Gastroesophageal sphincter (tissue), 4 donors: ENCODE measurements at places on chromosomes 11 and 22. TPM values are rescaled to one million over a fixed set of nuclear protein-coding genes. Genes with fewer than 3 reads are reported as not detected.

DNA sequence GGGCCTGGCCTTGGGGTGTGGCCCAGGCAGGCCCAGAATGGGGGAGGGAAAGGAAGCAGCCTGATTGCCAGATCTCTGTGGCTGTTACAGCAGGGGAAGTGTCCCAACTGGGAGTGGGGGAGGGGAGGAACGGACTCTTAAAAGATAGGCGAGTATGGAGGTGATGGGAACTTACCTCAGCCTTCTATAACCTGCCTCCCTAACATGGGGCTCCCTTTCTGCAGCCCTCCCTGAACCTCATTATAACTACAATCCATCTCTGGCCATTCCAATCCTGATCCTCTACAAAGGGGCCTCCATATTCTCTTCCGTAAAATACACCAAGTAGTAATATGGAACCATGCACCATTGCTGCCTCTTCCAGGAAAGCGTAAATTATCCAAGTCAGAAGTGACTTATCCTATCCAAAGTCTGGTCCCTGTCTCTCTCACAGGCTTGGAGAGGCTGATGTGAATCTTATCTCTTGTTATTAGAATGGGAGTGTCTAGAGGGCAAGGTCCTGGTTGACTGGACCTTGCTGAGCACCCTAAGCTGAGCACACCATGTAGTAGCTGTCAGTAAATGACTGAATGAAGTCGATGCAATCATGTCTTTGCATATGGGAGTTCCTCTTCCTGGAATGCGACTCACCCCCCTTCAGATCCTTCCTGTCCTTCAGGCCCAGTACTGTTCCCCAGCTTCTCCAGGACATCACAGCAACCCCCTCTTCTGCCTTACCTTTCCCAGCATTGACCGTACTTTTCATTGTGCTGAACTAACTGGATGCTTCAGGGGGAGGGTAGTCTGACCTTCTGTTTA lies 5.9 kb downstream of the RHOG start:
- no peak for ATAC-seq

GRCh38 chr11:44338698-44339529 lies 29.0 kb upstream of the ALX4 start:
- ATAC-seq, result no peak

The FBXO7 gene
- total RNA-seq, result 86.7 TPM

DNA sequence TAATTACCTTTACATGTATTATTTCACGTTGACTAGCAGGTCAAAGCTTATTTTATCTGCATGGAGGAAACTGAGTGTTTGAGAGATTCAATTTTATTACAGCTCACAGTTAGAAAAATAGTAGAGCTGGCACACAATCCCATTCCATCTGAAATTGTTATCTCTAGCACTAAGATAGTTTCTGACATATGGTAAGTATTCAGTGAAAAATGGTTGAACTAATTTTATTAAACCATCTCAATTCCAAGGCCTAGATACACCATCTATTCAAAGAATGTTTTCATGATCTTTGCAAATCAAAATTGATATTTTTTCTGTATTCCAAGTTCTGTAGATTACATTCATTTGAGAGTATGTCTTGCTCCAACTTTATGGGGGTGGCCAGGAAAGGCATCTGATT lies 125.4 kb upstream of the FAT3 start:
- ATAC-seq, result no peak

- ATAC-seq, result no peak
These were observed 71.4 kb downstream of the BUD13 start for GRCh38 chr11:116701297-116701801.

GRCh38 chr22:20205964-20206708 lies 55.3 kb upstream of the CCDC188 start:
- ATAC-seq, result peak; percentile 77
